ENCODE measurements at places on chromosomes 3 and 15.

- no peak for DNase-seq
Measured at GRCh38 chr15:63474810-63475316, 29.5 kb upstream of the USP3 start.

- DNase-seq: no peak
Measured at GRCh38 chr3:29171043-29171990, 109.6 kb upstream of the RBMS3 start.

DNA sequence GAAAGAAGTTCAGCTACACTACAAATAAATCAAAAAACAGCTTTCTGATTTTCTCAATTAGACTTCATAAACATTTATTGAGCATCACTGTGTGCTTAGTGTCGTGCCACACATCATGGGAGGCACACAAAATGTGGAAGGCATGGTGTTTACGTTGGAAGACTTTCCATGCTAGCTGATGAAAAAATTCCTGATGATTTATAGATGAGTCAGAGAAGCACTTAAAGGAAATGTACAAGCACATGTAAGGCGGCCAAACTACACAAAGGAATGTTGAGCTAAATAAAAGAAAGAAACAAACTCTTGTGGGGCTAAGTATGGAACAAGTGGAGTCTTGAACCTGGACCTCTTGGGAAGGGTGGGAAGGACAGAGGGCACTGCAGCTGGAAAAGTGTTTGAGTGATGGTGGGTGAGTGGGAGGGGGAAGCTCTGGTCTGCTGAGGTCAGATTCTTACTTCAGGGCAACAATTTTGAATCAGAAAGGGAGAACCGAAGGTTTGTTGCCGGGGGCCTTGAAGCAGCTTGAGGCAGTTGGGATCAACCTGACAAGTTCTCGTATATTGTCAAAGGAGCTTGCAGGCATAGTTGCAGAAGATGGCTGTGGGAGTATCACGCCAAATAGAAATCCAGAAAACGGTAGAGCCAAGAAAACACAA is 66.9 kb downstream of the FOXB1 start:
- no peak for DNase-seq

GRCh38 chr3:138542977-138543376 is 51.1 kb downstream of the CEP70 start:
- DNase-seq: no peak

Measured in stimulated activated CD8-positive, alpha-beta memory T cell treated with anti-CD3 and anti-CD28 coated beads, Interleukin-4, amount 100 ng/mL, for 48 hours (primary cell).